Stimulated activated CD8-positive, alpha-beta memory T cell treated with anti-CD3 and anti-CD28 coated beads, Interleukin-7, amount 100 ng/mL, for 4 hours (primary cell): ENCODE measurements at places on chromosomes 7 and 10.

DNA sequence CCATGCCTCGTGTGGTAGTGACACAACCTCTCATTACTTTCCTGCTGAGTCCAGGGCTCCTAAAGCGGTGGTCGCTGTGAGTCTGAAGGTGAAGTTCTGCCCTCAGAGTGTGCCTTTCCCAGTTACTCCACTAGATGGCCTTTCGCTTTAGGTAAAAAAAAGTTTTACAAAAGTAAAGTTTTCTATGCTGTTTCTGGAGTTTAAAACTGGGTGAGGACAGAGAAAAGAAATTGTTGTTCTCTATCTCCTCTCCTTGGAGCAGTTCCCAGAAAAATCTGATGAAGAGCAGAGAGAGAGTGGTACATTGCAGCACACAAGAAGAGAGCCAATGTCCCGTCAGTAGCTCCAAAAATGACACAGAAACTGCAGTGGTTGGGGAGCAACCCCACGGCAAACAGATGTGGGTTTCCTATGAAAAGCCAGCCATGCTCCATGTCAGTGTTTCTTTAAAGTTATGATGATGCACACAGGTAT is 257.1 kb downstream of the GLI3 start:
- DNase-seq = no peak

DNA sequence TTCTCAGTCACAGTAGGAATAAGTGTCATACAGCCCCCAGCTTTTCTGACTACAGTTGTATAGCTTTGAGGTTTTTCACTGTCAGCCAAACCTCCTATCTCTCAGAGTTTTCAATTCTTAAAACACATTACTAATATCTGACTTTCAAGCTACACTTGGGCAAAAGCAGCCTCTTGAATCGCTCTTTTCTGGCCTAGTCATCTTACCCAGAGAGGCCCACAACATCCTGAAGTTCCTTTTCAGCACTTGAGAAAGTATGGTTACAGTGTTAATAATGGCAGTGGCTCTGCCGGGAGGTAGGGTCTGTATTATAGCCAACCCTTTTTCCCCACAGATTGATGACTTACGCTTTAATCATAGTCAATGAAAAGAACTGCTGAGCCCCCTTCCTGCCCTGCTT is 181.0 kb downstream of the LRRC4 start:
- DNase-seq = no peak

GRCh38 chr10:114943000-114943399 is 5.0 kb downstream of the TRUB1 start:
- no peak for DNase-seq

DNA sequence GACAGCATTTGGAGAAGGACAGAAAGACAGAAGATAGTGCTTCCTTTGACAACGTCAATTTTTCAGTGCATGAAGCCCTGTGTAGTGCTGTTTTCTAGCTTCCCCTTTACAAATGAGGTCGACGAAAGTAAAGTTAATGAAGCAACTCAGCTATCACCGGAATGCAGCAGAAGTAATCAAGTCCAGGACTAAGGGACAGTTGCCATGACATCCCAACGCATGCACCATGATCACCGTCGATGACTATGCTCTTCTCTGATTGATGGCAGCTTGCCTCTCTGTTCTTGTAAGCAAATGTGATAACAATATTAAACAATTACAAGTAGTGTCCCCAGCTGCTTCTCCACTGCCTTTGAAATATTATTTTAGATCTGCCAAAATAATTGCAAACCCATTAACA is 205.8 kb downstream of the FRMD4A start:
- no peak for DNase-seq

DNA sequence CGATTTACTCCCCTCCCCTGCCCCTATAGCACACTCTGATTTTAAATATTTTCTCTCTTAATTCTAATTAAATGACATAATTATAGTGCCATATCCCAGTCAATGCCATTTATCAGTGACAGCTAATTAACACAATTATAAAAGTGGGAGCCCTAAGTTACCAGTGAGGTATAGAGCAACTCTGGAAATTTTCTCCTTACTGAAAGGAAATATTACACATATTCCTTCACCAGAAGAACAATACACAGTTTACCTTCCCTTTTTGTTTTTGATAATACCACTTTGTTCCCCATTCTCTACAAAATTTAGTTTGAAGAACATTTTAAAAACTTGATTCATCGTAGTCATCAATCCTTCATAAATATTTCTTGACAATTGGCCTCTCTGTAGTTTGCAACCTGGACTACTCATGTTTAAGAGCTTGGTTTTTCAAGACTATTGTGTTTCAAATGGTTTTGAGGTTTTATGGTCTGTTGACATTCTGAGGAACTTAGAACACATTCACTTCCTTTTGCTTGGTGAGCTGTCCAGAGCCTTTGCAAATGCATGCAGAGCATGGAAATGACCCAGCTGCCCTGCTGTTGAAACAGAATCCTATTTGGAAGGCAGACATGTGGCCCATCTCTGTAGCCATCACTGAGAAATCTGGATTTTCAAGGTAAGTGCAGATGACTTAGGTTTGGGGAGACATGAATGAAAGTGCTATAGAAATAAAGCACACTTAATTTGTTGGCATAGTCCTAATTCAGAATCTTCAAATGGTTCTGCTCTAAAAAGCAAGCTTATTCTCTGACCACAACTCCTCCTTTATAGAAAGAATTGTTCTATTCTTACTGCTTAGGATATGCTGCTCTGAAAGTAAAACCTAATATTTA is at the start of gene GPR141:
Gene GPR141 (plus strand): TSS at position 521 of the 875 bp plus-strand sequence. CDS start 56,628 bp downstream, outside the sequence.
- DNase-seq = no peak

- no peak for DNase-seq
These were observed 34.0 kb downstream of the ITGB8 start for GRCh38 chr7:20364571-20365196.

GRCh38 chr7:71871446-71871845 is 540.7 kb downstream of the CALN1 start:
- DNase-seq = no peak

GRCh38 chr7:98556288-98556687 is 60.8 kb upstream of the NPTX2 start:
- DNase-seq = no peak

GRCh38 chr7:5248201-5248885 is 34.4 kb upstream of the SLC29A4 start:
- DNase-seq = no peak

DNA sequence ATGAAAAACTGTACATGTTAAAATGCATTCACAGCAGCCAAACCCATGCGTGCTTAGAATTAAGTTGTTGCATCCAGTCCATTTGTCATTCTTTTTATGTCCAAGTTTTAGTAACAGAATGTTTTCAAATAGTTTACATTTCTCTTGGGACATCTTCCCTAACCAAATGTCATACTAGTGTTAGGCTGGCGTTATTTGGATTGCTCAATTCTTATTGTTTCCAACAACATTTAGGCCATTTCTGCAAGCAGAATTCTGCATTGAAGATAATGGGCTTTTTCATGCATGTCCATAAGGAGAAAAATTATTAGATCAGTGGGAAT is 203.0 kb downstream of the HIBADH start:
- no peak for DNase-seq

- DNase-seq = no peak
These were observed 93.8 kb upstream of the MEOX2 start for GRCh38 chr7:15780271-15780670.

- DNase-seq = no peak
These were observed 73.0 kb upstream of the IL6 start for GRCh38 chr7:22653951-22654350.

- DNase-seq = no peak
These were observed 50.1 kb upstream of the HDAC9 start for GRCh38 chr7:18445483-18445882.

- DNase-seq = no peak
These were observed 4.2 kb downstream of the RNF133 start for GRCh38 chr7:122694697-122695096.

DNA sequence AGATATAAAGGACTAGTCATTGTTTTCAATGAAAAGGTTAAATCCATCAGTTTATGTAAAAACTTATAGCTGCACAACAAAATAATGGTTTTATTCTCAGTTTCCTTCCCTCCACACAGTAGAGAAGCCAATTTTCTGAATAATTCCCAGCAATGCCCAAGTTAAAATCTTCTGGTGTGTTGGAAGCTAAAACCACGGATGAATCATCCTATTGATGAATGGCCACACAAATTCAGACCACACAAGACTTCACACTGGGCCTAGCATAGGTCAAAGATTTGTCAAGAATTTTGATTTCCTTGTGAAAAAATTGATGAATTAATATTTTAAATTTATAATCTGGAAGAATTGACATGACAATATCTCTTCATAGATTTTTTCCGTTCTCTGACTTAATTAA is 617.6 kb downstream of the INHBA start:
- DNase-seq = no peak

- DNase-seq = no peak
These were observed 6.0 kb upstream of the NANOS1 start for GRCh38 chr10:119023553-119023868.

DNA sequence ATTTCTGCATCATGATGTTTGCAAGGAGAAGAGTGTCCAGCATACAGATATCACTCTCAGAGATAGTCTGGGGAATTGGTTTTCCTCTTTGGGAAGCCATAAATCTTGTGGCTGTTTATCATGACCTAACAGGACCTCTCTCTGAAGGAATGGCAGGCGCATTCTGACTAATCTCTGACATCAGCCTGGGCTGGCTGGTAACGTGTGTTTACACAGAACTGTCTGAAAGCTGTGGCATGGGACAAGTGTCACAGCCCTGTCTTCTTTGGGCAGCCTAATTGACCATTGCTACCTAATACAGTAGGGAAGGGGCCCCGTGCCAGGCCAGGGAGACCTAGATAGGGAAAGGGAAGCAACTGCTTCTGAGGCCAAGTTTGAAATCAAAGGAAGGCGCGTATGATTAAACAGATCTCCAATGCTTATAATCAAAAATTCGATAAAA is 73.9 kb upstream of the CABCOCO1 start:
- DNase-seq = no peak

DNA sequence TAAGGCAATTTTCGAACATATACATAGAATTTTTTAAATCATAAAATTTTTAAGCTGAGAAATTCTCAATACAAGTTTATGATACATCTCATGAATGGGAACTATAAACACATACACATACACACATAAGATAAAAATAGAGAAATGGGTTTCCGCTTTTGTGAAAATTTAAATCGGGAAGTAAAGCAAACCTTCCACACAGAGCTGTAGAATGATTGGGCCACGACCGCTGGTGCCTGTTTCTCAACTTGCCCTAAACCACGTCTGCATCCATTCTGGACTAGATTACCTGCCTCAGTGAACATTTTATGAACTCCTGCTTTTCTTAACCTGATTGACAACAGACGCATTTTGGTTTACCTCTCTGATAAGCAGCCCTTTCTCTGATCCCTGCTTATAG is 264.4 kb downstream of the SKAP2 start:
- DNase-seq = no peak

GRCh38 chr10:32436215-32436614 is 9.7 kb upstream of the CCDC7 start:
- DNase-seq = no peak

DNA sequence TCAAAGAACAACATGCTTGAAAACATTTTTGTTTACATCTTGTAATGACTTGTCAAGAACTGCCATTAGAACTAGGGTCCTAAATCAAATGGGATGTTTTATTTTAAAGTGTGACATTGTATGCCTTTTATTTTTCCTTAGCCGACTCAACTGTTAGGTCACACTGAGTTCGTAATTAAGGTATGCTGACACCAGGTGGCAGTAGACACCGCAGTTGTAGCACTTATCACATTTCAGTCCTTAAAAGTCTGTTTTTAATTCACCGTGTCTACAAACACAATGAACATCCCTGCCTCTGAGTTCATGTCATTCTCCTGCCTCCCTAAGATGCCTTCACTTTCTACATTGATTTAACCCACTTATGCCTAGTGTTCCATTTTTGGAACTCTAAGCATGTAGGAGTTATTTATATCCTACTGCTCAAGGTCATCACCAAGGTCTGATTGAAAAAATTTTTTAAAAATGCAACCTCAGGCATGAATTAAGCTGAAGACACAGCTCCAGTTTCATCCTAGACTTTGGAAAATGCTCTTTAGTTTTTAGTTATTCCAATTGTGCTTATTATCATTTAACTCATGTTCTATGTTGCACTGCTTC is 186.1 kb downstream of the BMPER start:
- no peak for DNase-seq

- DNase-seq = no peak
These were observed 71.4 kb downstream of the ITGB8 start for GRCh38 chr7:20401861-20402746.

- DNase-seq = no peak
These were observed 191.3 kb downstream of the SNX10 start for GRCh38 chr7:26482927-26483326.

DNA sequence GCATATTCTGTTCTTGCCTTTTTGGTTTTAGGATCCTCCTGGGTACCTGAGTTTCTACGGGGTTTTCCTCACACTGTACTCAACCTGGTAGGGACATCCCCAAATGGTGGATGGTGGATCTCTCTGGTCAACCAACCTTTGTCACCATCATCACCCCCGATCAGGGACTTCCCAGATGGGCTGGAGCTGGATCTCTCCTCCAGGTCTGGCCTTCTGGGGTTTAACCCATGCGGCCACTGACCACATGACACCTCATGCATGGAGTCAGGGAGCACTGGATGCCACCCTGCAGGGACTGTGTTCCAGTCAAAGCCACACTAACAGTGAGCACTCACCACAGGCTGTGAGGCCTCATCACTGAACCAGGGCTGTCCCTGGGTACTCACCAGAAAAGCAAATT is 80.0 kb downstream of the CELF2 start:
- no peak for DNase-seq

DNA sequence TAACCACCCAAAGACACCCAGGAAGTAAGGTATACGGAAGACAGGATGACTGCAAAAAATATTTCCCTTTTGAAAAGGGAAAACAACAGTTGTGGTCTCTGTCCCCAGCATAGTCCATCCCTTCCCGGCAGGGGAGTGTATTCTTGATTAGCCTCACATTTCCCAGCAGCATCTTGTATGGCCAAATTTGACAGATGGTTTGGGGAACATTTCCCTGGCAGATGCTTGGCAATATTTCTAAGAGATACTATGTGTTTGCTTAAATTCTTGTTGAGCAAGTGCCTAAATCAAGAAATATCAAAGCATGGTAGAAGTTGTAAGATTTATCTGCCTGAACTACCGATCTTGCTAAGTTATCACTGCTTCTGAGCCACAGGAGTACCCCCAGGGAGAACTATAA is 56.9 kb upstream of the TPK1 start:
- DNase-seq = no peak

GRCh38 chr7:122289426-122289825 is 15.1 kb downstream of the FEZF1 start:
- no peak for DNase-seq

DNA sequence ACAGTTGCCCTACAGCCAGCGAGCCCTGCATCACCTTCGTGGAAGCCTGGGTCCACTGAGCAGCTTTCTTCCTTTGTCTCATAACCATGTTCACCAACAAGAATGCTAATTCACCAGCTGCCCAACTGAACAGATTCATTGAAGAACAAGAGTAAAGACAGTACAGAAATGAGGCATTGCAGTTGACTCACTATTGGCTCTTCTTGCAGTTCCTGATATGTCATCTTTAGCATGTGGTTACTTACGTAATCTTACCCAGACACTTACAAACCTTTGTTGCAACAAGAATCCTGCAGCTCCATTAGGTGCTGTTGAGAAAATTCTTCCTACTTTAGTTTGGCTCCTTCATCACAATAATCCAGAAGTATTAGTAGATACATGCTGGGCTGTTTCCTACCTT is 174.0 kb upstream of the TPK1 start:
- no peak for DNase-seq

GRCh38 chr7:17020250-17020649 is 138.5 kb upstream of the AGR3 start:
- no peak for DNase-seq
